ENCODE measurements at places on chromosomes 2 and 18.

DNA sequence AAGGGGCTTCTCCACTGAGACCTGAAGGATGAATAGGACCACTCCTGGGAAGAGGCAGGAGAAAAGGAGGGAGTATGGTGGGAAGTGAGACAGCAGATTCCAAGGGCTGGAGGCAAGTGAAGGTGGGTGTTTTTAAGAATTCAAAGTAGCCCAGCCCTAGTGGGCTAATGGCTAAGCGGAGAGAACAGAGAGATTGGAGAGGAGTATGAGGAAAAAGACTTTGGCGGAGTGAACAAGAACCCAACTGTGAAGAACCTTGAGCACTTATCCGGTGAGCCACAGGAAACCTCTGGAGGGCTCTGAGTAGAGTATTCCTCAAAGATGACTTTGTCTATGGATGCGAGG is 142.6 kb downstream of the COPS8 start:
- no peak for DNase-seq

- DNase-seq, result no peak
These were observed 211.0 kb downstream of the CTNNA2 start for GRCh38 chr2:79723830-79724229.

GRCh38 chr2:84713441-84713840 is 167.4 kb downstream of the TRABD2A start:
- no peak for DNase-seq

DNA sequence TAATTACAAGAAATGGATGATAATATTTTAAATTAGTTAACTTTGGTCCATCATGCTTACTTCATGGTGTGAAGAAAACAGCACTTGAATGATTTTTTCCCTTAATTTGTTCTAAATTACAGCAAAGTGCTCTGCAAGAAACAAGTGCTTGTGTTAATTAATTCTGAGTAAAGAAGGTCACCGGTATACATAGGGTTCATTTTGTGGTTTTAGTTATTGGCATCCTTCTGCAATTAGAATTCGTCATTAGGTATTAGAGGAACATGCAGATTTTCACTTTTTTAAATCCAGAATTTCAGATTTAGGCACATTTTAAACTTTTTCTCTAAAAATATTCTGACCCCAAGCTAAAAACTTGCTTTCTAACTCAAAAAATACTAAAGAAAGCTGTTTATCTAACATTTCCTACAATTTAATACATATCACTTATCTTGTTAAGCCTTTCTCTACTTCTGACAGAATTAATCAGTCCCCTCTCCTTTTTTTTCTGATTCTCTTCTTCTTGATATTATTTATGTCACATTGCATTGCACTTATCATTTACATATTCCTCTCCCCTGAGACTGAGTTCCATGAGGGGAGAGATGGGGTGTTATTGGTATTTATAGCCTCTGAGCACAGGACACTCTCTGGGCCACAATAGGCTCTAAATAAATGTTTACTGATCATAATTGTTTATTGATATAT is 129.2 kb downstream of the PLA2R1 start:
- DNase-seq, result no peak
